ENCODE measurements at places on chromosomes 3 and 15.

GRCh38 chr15:74901612-74902063 lies 5.0 kb downstream of the FAM219B start:
- peak; percentile 56 for DNase-seq

GRCh38 chr3:126126811-126127431 lies 43.0 kb upstream of the SLC41A3 start:
- DNase-seq: no peak

DNA sequence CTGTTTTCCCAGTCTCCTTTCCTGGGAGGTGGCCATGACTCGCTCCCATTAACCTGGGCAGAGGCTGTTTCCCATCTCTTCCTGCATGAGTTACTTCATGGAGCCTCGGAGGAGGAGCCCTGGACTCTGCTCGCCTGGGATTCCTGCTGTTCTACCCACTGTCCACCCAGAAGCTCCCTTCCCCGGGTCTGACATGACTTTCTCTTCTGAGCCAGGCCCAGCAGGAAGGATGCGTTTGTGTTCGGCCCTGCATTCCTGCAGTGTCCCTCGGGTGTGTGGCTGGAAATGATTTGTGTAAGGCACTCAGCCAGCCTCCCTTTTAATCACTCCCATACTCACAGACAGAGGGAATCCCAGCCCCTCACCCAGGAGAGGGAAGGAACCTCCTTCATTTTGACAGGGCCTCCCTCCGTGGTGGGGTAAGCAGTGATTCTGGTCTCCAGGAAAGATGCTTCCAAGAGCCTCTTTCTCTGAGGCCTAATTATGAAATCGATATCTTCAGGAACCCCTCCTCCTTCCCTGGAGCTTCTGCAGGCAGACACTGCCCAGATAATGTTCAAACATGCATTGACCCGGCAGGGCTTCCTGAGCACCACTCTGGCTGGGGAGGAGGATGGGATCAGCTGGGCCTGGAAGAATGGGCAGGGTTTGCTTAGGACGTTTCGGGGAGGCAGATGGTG lies 41.6 kb upstream of the DLG1 start:
- no peak for DNase-seq

DNA sequence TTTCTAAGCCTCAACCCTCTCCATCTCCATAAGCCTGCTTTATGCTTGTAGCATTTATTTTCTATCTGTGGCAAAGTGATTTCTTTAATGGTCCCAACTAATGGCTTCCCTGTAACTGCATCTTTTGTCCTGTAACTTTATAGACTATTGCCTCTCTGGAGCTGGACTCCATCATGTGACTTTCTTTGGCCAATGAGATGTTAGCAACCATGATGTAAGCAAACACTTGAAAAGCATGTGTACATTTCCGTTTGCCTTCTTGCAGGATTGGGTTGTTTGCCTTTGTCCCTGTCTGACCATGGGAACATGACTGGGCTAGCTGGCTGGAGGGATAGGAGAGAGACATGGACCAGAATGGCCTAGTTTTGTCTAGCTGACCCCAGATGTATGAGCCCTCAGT lies 106.0 kb upstream of the LRIG1 start:
- no peak for DNase-seq

DNA sequence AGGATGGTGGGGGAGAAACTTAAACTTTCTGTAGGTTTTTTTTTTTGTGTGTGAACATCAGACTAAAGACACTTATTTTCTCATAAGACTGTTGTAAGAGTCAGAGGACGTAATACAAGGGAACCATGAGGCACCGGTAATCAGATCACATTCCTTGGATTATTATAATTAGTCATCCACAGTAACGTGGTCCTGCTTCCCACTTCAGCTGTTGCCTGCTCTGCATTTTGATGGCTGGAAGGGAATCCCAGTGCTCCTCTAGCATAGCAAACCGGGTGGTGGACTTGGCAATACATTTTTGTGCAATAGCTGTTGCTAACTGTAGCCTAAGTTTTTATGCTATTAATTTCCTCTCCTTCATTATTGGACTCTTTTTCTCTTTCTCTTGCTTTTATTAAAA lies 294.8 kb downstream of the NR2F2 start:
- no peak for DNase-seq

DNA sequence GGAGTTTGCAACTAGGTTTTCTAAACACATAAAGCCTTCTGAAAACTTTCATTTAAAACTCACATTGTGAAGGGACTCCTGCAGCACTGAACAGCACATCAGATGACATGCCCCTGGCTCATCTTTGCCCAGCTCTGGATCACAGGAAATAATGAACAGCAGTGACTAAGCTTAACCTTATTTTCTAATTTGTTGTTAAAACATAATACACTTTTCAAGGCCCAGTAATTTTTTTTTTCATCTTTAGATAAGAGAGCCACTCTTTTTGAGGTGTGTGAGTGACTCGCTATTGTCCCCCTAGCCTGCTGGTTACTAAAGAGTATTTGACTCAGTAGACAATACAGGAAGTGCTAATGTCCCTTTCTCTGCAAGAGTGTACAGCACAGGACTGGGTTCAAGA lies 204.0 kb downstream of the OSBPL10 start:
- DNase-seq: no peak

DNA sequence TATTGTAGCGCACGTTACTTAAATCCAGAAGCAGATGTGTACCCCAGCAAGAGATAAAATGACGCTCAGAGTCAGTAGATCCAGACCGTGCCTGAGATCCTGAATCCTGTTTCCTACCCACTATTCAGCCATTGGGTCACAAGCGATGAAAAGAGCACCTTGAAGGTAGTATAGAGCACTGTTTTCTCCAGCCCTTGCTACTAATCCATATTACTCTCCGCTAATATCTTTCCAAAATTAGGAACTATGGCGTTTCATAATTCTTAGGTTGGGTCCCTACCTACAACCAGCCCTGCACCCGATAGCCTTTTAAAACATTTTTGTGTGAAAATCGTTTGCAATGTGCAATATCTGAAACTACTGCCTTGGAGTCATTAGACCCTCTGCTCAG lies 596 bp downstream of the BTD start:
- DNase-seq: no peak

- DNase-seq: no peak
These were observed 207.9 kb downstream of the ROBO2 start for GRCh38 chr3:77247817-77248216.
